ENCODE measurements at places on chromosomes 13 and 19.

DNA sequence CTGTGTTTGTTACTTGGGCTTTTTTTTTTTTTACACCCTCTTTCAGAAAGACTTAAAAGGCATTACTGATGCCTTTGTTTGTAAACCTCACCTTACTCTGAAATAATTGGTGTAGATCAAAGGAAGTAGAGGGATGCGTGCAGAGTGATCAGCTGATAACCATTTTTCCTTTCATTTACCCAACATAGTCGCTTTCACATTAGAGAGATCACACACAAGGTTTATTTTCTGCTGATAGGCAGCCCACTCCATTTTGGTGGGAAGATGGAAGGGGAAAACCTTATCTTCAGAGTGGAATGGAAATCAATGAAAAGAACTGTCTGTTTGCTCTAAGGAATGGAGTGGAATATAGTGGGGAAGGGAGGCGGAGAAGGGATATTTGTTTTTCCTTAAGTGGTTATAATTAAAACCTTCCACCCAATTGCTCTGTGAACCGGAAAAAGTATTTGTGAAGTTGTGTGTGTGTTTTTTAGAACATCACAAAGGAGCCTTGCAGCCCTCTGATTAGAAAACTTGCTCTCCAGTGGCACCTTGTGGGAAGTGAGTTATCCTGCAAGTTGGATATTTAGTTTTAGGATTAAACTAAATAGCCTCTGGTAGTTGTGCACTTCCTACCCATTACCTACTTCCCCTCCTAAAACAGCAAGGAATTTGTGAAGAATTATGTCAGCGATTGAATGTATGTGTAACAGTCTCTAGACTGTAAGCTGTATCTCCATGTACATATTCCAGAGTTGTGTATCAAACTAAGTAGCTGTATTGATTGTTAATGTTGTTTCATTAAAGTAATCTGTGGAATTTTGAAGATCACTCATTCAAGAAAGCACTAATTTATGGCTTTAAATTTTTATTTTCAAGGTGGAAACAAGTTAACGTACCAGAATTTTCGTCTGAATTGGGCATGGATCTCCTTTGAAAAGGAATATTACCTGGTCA lies 76.8 kb downstream of the FREM2 start:
- DNase-seq, result no peak

- no peak for DNase-seq
These were observed 95.3 kb upstream of the MLNR start for GRCh38 chr13:49124693-49125304.

DNA sequence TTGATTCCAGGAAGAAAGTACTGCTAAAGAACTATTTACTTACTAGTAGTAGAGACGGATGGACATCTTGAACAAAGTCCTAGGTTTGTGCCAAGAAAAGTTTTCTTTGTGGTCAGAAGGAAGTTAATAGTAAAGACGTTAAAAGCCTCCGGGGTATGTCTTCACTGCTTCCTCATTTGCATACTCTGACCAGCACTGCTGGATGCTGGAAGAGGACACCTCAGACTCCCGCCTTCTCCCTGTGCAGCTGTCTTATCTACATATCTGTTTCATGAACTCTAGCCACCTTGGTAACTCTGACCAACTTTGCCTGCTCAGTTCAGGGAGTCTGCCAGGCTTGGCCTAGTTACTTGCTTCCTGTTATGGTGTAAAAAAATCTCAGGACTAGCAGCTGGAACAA lies 1109.1 kb upstream of the MIR17HG start:
- no peak for DNase-seq

GRCh38 chr19:3115916-3116602 lies 19.8 kb upstream of the GNA15 start:
- no peak for DNase-seq

DNA sequence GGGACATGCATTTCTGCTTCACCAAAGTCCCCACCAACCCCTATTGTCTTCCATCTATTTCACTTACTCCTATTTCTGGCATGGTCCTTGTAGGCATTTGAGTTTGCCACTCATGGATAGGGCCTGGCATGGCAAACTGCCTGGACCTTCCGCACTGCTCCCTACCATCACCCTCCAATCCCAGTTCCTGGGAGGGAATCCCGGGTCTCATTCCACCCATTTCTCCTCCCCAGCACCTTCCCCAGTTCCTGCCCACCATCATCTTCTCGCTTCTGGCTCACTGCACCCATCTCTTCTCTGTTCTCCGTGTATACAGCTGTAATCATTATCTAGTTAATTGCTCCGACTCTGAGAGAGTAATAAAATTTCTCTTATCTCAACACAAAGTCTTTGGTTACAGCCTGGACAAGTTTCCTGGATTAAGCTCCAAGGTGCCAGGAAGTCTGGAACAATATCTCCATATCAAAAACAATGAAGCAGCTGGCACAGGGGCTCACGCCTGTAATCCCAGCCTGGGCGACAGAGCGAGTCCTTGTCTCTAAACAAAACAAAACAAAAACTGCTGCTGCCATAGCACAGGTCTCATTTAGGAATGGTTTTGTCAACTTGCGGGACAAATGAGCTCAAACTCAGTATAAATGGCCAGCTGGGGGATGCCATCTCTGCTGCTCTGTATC lies 17.0 kb upstream of the COX7A1 start:
- DNase-seq, result no peak

- no peak for DNase-seq
These were observed 115.4 kb upstream of the TMTC4 start for GRCh38 chr13:100789968-100790367.

DNA sequence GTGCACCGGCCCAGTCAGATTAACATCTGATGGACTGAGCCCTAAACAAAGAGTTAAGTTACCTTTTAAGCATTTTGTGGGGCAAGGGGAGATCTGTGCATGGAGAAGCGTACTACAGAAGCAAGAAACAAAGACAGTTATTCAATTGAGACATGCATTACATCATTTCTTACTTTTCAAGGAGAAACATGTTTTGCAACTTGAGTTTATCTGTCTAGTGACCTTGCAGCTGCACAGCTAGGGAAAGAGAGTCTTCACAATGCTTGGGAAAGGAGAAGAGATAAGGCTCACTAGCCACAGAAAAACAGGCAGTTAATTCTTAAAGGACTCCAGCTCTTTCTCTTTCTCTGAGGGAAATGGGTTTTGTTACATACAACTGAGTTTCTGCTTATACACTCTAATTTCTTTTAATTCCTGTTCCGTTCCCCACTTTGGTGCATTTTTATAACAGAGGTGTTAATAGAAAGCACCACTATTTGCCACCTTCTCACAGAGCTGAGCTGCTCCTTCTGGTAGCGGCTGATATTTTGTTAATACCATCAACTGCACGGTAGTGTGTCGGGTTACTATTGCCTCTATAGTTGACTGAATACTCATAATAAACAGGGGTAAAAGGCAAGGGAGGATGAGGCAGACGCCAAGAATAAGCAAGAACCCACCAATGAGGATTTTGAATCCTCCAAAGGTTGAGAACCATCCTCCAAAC lies 55.9 kb downstream of the ZNF431 start:
- no peak for DNase-seq

DNA sequence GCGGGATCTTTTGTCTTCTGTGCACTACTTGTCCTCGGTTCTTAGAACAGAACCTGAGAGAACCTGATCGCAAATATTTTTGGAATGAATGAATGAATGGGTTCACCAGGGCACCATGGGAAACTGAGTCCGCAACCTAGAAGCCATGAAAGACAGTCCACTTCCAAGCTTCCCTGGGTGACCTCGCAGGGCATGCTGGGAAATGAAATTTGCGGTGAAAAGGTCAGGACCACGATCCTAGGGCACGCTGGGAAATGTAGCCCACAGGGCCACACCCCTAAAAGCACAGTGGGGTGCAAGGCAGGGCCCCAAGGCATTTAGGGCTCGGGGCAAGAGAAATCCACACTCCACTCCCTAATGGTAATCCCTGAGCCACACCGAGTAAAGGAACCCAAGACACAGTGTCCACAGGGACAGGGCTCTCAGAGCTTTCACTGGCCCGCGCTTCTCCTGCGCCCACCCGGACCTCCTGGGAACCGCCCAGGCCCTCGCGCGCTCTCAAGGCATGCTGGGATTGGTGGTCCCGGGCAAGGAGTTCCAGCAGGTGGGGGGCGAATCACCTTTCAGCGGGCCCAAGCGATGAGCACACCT lies 1.1 kb upstream of the PPP1R12C start:
- no peak for DNase-seq

DNA sequence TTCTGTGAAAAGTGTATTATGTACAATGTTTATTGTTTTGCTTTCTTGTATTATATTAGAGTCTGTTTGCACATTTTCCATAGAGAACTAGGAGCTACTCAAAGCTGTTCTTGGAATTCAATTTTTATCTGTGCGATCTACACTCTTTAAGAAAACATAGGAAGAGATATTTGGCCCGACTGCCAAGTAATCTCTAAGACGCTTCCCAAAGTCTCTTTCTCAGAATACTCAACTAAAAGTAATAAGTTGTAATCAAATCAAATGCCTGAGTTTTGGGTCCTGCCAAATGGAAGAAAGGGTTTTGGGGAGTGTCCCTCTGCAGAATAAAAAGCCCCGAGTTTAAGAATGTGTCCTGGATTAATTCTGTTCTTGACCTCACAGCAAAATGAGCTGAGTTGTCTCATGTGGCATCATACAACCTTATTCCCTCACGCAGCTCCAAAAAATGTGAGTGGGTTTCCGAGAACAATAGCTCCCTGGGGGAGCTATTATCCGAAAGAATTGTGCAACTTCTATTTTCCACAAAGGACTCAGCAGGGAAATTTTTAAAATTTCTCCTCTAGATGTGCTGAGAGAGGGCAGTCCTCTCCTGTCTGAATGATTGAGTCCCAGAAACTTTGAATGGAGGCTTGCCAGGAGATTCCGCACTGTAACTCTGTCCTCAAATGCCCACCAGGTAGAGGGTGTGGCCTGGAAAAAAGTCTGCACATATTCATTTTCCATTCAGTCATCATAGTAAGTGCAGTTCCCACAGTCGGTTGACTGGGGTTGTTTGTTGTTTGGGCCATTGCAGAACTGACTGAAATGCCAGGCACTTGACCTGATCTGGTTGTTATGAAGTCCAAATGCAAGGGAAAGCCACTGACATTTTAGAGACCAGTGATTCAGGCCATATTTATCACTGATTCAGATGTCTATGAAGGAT lies 280.0 kb upstream of the SOX21 start:
- no peak for DNase-seq

DNA sequence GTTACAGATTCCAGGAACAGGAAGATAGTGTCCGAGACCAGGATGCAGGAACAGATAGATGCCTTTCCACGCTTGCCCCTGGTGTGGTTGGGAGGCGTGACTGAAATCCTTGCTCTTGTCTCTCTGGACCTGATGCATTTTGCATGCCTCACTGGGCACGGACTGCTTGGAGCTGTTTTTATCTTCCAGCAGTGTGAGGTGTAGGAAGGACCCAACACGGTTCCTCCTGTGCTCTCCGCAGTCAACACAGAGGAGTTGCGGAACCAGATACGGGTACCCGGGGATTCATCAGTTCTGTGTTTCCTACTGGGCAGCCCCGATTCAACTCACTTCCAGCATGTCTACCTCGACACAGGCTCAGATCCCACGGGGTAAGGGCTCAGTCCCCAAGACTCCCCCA lies 6.5 kb downstream of the DOT1L start:
- DNase-seq, result no peak

- DNase-seq, result no peak
These were observed 67.0 kb downstream of the URI1 start for GRCh38 chr19:30009013-30009412.

GRCh38 chr19:511101-511851 lies 4.0 kb downstream of the TPGS1 start:
- peak; percentile 79 for DNase-seq

- DNase-seq, result no peak
These were observed 100.7 kb downstream of the DGKH start for GRCh38 chr13:42149136-42149535.

GRCh38 chr13:67366533-67366932 lies 136.4 kb upstream of the PCDH9 start:
- no peak for DNase-seq

- no peak for DNase-seq
These were observed 14.0 kb downstream of the ZNF114 start for GRCh38 chr19:48283908-48284307.

GRCh38 chr19:39637891-39638290 lies 17.8 kb upstream of the LGALS16 start:
- DNase-seq, result no peak

DNA sequence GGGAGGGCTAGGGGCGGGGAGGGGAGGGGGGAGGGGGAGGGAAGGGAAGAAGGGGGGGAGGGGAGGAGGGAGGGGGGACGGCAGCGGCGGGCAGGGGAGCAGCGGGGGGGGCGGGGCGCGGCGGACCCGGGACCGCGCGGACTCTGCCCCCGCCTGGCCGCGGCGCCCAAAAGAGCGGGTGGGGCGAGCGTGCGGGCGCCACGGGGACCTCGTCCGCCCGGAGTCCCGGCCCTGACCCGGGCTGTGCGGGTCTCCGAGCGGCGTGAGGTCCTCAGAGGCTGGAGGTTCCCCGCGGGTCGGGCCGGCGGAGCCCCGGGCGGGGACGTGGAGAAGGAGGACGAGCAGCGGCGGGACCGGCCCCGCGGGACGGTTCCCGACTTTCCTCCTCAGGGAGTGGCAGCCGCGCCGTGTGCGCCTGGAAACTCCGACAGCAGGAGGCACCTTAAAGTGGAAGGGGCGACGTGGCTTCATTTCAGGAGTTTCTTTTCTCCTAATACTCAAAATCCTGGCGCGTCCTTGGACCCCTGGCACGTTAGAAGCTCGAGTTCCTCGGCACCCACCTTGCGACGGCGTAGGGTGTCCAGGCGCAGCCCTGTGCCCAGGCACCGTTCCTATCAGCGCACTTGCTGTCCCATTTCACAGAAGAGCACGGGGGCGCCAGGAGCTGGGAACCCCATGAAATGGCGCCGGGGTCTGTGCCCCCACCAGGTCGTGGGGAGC lies 518 bp upstream of the PLPP2 start:
- no peak for DNase-seq

DNA sequence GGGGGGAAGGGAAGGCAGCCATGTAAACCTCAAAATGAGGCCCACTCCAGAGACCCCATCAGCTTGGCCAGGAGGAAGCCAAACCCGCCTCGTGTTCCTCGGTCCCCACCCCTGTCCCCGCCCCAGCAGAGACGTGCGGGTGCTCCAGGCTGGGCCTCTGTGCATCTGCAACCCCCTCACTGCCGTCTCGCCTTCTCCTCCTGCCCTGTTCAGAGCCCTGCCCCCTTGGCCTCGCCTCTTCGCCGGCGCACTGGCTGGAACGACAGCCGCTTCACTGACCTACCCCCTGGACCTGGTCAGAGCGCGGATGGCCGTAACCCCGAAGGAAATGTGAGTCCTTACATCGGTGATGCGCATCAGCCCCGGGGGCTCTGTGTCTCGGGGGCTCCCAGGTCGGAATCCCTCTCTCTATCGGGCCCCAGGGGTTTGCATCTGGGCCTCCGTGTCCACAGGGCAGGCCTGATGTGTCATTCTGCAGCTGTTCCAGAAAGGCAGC lies 32.2 kb downstream of the TMEM161A start:
- no peak for DNase-seq
